ENCODE measurements at places on chromosomes 5 and 9.
A peak's percentile ranks its signal among the peaks of the same experiment; 100 is the strongest.

DNA sequence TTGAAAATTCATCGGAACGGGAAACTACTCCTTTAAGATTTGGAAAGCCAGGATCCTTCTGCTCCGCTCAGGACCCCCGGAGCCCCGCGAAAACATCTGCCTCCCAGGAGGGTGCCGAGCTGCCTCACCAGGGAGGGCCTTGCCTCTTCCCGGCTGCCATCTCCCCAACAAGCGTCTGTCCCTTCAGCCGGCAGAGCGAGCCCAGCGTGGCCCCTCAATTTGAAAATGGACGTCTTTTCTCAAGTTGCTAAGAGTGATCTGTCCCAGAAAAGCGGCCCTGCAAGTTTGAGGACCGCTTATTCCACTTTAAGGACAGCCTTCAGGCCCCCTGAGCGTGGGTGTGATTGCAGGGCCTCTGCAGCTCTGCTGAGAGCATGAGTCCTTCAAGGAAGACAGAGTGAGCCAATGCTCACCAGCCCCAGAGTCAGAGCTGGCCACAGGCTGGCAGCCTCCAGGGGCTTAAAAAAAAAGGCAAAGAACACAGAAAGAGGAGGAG is 101.3 kb downstream of the PHF2 start:
- no peak for DNase-seq

GRCh38 chr9:136902259-136902821 is 16.0 kb downstream of the TRAF2 start:
- no peak for DNase-seq

- no peak for DNase-seq
Measured at GRCh38 chr5:104635227-104635626, 1072.6 kb upstream of the NUDT12 start.

- peak; percentile 6 for DNase-seq
Measured at GRCh38 chr5:166074582-166075481, 2216.6 kb upstream of the WWC1 start.

DNA sequence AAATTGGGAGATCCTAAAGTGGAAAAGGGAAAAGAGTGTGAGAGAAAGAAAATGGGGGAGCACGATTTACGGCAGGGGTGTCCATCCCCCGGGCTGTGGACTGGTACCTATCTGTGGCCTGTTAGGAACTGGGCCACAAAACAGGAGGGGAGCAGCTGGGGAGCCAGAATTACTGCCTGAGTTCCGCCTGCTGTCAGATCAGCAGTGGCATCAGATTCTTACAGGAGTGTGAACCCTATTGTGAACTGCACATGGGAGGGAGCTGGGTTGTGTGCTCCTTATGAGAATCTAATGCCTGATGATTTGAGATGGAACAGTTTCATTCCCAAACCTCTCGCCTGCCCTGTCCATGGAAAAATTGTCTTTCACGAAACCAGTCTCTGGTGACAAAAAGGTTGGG is 108.3 kb upstream of the ADAMTSL1 start:
- DNase-seq, result no peak

GRCh38 chr5:172821340-172821985 is 12.6 kb upstream of the ERGIC1 start:
- no peak for DNase-seq

GRCh38 chr9:97299809-97300414 is 7.5 kb upstream of the CCDC180 start:
- DNase-seq, result no peak

DNA sequence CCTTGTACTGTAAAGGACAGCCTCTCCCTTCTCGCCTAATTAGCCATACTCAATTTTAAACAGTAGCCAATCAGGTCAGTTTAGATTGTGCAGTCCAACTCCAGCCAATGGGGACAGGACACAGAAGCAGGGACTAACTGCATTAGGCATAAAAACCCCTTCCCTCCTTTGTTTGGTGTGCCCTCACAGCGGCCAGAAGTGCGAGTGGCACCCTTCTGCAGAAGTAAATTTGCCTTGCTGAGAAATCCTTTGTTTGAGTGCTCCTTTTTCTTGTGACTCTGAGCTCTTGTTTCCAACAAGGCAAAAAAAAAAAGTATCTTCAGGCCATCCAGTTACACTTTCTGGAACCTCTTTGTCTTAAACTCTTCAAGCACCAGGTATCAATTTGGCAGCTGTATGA is 97.4 kb downstream of the FAM114A2 start:
- DNase-seq, result no peak

DNA sequence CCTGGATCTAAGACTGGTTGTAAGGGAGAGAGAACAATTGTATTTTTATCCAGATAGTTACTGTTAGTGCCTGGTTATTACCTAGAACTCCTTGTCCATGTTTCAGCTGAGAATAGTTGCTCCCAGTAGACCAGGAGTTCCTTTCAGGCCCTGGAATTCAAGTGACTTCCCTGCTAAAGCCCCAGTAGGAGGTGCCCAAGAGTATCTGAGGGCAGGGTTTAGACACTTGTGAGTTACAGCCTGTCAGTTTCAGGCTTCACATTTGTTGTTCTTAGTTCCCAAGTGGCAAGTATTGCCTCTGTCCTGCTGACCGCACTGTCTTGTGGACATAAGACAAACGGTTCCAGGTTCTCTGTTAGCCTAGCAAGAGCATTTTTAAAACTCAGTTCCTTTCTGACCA is 743.9 kb upstream of the SEMA6A start:
- peak; percentile 9 for DNase-seq

DNA sequence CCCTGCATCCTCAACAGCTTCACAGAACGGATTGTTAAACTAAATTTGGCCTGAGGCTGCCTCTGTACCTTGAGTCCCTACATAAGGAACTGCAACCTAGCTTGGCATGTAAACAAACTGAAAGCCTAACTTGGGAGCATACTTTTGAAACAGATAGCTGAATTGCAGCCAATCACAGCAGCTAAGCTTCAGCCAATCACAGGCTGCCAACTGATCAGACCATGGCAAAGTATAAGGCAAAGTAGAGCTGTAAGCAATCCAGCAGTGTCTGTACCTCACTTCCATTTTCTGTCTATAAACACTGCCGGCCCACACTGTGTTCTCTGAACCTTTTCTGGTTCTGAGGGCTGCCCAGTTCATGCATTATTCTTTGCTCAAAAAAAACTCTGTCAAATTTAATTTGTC is 8.9 kb upstream of the ZNF483 start:
- peak; percentile 29 for DNase-seq

GRCh38 chr5:167763772-167764171 is 527.7 kb upstream of the WWC1 start:
- no peak for DNase-seq
